NCI-H1436 treated with DMSO at 0.1 percent for 48 hours (cell line): ENCODE measurements at places on chromosomes 7 and 10.

DNA sequence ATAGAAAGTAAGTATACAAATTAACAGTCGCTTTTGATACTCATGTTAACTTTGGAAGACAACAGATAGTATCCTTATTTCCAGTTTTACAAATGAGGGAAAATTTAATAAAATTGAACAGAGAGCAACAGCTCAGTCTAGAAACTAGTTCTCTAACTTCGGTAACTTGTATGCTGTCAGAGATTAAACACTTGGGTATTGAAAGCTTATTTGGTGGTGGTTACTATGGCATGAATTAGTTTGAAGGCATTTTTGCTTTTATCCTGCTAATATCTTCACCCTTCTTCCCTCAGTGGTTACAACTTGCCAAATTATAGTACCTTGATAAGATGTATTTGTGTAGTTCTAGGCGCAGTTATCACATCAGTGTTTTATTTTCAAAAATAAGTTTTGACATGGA lies 7.2 kb downstream of the WAC start:
- no peak for DNase-seq

- no peak for DNase-seq
These were observed 81.3 kb upstream of the CUX1 start for GRCh38 chr7:101736084-101736483.

DNA sequence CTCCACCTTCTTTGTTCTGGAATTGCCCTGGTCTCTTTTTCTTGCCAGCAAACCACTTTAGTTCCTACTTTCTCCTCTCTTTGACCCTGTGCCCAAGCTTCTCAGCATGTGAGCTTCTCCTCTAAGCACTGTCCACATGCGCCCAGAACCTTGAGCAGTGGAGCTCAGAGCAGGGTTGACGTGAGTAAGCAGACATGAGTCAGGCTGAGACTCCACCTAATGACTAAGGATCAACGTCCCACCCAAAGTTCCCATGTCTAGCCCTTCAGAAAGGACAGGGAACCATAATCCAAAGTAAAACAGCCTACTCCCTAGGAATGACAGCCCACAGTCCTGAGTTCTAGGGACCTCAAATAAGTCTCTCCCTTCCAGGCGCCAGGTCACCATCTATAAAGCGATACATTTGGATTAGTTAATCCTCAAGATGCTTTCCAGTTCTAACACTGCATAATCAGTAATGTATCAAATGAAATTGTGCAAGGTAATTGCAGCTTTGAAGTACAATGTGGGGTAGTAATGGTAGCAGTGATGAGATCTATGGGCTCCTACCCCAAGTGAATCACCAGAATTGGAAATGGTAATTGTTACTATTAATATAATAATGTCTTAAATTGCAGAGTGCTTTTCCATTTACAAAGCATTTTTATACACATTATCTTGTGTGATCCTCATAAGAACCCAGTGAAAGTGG lies 44.5 kb downstream of the KCNMA1 start:
- DNase-seq, result no peak

- no peak for DNase-seq
These were observed 39.9 kb upstream of the NRBF2 start for GRCh38 chr10:63093227-63093626.

GRCh38 chr10:72898616-72899015 lies 5.1 kb downstream of the OIT3 start:
- DNase-seq, result no peak

GRCh38 chr10:69908124-69908523 lies 106.4 kb downstream of the COL13A1 start:
- no peak for DNase-seq

GRCh38 chr10:49176310-49177268 lies 11.6 kb downstream of the TMEM273 start:
- no peak for DNase-seq

GRCh38 chr7:5755704-5756504 lies 25.6 kb downstream of the RNF216 start:
- no peak for DNase-seq

DNA sequence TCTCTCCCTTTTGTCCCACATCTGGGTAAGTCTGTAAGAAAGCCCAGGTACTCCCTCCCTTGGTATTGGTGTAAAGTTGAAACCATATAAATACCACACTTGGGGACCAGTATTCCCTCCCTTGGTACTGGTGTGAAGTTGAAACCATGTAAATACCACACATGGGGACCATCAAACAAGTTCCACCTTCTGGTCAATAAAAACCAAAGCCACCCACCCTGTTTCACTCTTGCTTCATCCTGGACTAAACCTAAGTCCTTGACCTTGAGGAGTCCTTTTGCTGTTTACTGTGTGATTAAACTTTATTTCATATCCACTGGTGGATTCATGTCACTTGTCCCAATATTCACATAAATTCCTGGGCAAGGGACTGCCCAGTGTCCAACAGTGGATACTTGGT lies 8.4 kb downstream of the P4HA1 start:
- DNase-seq, result no peak
